NCI-H1092 (cell line): ENCODE measurements at places on chromosomes 3 and 15.

DNA sequence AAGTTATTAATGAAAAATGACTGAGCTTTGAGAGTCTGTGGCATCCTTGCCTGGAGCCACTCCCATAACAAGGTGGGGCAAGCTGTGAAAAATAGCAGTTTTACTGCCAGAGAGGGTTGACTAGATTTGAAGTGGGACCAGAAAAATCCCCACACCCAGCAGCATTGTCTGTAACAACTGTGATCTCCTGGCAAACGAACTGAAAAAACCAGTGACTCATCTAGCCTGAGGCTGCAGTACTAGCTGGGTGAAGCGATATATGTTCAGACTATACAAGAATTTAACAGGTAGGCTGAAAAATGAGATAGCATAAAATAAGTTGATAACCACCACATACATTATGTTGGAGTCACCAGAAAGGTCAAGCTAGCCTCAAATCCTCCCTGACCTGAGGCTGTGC lies 64.0 kb downstream of the DPH6 start:
- DNase-seq: no peak

DNA sequence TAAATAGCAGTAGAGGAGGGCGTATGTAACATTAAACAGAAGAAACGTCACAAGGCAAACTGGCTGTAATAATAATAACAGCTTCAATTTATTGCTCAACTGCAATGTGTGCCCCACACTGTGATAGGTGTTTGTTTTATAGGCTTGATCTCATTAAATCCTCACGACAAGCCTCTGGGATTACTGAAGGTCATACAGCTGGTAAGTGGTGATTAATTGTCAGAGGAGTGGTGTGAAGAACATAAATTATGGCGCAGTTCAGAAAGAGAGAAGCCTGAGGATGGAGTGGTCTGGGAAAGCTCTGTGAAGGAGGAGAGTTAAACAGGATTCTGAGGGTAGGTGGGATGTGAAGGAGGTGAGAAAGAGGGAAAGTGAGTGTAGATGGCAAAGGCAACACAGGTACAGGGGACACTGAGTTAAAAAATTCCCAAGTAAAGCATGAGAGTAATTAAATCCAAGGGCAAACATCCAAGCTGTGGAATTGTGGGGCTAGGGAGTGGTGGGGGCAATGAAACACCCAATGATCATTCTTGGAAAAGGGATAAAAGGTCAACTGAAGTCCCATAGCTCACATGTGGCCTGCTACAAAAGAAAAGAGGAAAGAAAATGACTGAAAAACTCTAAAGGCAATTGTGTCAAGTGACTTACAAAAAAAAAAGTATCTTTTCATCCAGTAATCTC lies 16.5 kb upstream of the GLCE start:
- DNase-seq: no peak

DNA sequence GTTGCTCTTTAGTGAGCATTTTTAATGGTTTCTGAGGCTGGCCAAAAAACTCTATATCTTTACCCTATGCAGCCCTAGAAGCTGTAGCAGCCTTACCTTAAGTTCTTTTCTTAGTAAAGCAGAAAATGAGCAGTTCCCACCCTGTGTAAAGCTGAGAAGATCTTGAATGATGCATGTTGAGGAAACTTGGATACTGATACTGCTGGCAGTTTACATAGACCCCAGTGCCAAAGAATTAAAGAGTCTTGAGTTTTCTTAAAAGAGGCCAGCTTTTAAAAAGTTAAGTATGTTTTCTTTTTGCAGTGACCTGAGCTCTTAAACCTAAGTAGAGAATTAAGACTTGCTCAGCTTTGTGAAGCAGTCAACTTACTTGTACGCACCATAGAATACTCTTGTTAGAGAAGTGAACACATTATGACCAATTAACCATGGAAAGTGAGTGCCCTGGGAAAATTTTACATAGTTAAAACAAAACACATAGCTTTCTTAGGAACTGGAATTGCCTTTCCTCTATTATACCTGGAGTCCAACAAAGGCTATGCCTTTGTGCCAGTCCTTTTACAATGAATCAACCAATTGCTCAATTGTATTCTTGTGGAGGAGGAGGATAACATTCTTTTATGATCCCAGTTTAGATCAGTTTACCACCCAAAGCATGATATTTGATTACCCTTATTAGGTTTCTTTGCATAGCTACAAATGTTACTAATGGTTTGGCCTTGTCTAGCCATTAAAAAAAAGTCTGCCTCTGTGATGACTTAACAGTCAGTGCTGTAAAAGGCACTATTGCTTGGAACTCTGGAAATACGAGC lies 28.4 kb downstream of the PLS1 start:
- DNase-seq: no peak

GRCh38 chr3:101184111-101184510 lies 136.3 kb downstream of the IMPG2 start:
- DNase-seq: no peak

- no peak for DNase-seq
Observed at GRCh38 chr3:107251819-107252218, 125.4 kb upstream of the CCDC54 start.

GRCh38 chr3:59885899-59886400 lies 836.1 kb upstream of the CFAP20DC start:
- DNase-seq: no peak

DNA sequence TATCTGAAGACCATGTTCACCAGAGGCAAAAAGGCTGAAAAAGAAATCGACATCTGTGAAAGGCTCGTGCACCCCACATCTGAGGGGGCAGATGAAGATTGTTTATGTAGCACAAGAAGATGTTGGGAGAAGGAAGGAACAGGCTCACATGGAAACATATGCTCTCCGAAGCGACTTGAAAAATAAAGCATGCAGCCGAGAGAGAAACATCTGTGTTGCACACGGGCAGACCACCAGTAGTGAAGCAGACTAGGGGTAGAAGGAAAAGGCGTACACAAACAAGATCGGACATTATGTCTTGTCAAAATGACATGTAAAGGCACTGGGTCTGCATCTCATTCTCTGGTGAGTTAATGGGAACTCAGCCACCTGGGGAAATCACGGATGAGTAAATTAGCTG lies 356.5 kb downstream of the ZIC4 start:
- no peak for DNase-seq

DNA sequence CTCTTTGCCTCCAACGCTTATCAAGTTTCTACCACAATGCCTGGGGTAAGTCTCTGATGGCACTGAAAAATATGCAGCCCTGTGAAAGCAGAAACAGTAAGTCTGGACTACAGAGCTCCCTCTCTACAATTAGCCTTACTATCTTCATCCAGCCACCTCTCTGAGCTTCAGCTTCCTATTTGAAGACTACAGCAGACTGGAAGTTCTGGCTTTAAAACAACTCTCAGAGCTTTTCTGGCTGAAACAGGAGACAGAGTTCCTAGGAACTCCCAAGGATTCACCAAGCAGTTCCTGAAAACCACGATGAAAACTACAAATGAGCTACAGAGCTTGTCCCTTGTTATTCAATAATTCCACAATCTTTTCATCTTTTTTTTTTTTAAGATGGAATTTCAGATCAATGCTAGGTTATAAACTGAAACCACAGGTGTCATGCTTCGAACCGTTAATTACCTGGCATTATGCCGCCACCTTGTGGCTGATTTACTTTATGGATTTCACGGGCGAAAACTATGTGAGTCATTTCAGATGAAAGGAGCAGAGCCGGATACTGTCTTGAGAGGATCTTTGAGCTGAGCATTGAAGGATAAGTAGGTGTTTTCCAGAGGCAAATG lies 3.9 kb downstream of the CRYGS start:
- peak; percentile 42 for DNase-seq

DNA sequence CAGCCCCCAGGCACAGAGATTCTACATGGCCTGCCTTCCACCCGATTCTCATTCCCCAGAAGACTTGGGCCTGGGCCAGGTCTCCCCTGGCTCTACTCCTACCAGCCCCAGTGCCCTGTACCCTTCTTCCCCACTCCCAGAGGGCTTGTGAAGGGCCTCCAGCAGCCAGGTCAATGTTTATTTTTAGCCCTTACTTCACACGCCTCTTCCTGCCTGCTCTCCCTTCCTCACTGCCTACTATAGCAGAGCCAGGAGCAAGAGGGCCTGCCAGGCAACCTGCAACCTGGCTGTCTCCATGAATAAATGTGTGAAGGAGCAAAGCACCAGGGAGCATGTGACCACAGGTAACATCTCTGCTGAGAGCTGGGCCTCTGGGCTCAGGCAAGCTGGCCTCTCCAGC lies 26.4 kb upstream of the APEH start:
- DNase-seq: no peak

DNA sequence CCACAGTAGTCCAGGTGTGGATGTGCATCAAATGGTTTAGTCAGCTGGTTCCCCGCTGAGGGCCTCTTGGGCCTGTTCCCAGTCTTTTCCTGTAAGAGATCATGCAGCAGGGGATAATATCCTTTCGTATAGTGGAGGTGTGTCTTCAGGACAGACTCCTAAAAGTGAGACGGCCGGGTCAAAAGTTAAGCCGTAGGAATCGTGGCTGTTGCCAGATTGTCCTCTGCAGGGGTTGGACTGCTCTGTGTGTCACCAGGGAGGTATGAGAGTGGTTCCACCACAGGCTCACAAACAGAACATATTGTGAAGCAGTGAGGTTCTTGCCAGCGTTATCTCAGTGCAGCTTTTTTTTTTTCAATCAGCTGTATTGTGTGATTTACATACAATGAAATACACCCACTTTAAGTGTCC lies 95.0 kb downstream of the VGLL4 start:
- peak; percentile 60 for DNase-seq

DNA sequence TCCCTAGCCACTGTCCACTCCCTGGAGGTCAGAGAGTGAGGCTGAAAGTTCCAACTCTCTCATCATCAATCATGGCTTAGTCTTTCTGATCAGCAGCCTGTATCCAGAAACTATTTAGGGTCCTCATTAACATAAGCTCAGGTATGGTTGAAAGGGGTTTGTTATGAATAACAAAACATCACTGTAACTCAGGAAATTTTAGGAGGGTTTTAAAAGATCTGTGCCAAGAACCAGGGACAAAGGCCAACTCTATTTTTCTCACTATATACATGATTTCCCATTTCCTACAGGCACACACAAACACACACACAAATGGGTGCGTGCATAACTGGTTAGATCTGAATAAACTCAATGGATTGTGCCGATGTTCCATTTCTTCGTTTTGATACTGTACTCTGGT lies 23.6 kb downstream of the STOML1 start:
- no peak for DNase-seq

DNA sequence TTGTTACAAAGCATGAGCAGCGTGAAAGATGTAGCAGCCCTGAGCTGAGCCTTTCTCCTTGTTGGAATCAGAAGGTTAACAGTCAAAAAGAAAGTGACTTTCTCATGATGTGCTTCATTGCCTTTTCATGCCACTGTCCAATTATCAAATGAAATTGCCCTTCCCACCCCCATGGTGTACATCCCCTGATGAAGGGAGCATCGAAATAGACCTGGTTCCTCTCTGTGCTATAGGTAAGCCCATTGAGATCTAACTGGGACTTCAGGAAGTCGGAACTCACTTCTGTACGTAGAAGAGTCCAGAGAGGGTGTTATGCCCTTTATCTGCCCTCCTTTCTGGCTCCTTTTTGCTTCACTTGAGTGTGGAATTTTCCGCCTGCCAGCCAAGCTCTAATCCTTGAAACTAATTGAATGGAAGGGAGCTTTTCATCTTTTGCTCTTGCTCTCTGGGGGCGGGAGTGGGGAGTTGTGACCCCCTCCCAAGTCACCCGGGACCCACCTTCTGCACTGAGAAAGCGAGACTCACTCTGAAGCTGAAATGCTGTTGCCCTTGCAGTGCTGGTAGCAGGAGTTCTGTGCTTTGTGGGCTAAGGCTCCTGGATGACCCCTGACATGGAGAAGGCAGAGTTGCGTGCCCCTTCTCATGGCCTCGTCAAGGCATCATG lies 20.9 kb downstream of the ABHD6 start:
- no peak for DNase-seq

GRCh38 chr15:66845266-66845785 lies 143.3 kb downstream of the SMAD6 start:
- no peak for DNase-seq
